GM06990 (cell line): ENCODE measurements at places on chromosomes 11 and 22.

- no peak for DNase-seq
Observed at GRCh38 chr11:120228794-120229384, 11.1 kb upstream of the POU2F3 start.

- DNase-seq: no peak
Observed at GRCh38 chr11:9065607-9066432, 25.6 kb downstream of the SCUBE2 start.

- no peak for DNase-seq
Observed at GRCh38 chr22:28999919-29000556, 61.6 kb downstream of the C22orf31 start.

DNA sequence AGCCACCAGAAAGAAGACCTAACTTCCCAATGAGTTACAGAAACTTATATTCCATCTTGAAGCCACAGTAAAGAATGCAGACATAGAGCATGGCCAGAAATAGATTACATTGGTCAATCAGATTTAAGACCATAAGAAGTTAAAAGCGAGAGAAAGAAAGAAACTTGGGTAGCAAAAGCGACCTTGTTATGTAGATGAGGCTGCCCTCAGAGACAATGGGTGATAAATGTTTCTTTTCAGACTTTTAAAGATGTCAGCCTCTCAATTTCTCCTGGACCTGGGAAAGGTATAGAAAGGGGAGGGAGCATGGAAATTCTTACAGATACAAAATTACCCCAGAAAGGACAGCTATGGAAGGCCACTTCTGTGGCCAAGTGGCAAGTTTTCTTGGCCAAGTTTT, 732.6 kb upstream of the LUZP2 start:
- no peak for DNase-seq

DNA sequence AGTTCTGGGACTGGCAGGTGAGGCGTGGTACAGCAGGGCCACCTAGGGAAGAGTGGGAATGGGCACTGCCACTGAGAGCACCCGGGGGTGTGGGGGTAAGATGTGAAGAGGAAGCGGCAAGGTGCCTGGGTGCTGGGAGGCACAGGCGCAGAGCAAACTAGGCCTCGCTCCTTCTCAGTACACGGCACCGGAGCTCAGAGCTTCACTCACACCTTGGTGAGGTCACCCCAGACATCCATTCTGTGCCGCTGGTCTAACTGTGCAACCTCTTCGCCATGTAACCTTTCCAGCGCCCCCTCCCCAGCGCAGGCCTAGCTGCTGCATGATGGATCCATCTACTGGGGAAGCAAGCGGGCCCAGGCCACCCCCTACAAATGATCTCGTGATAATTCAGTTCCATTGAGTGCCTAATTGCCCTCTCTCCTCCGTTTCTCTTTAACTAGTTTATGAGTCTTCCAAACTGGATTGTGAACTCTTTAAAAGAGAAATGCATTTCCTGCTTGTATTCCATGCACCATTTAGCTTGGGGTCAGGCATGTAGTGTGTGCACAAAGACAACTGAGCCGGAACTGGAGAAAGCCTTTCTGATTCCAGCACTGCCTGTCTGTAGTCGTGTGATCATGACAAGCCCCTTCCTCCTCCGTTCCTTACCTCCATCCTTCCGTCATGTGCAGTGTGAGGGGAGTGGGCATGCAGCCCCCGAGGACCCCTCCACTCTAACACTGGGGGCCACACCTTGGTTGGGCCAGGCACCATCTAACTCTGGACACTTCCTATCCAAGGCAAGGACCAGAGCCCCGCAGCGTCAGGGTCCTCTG, 1475.2 kb downstream of the TBC1D22A start:
- DNase-seq: no peak

- DNase-seq: no peak
Observed at GRCh38 chr11:61627850-61628661, 47.2 kb upstream of the SYT7 start.

DNA sequence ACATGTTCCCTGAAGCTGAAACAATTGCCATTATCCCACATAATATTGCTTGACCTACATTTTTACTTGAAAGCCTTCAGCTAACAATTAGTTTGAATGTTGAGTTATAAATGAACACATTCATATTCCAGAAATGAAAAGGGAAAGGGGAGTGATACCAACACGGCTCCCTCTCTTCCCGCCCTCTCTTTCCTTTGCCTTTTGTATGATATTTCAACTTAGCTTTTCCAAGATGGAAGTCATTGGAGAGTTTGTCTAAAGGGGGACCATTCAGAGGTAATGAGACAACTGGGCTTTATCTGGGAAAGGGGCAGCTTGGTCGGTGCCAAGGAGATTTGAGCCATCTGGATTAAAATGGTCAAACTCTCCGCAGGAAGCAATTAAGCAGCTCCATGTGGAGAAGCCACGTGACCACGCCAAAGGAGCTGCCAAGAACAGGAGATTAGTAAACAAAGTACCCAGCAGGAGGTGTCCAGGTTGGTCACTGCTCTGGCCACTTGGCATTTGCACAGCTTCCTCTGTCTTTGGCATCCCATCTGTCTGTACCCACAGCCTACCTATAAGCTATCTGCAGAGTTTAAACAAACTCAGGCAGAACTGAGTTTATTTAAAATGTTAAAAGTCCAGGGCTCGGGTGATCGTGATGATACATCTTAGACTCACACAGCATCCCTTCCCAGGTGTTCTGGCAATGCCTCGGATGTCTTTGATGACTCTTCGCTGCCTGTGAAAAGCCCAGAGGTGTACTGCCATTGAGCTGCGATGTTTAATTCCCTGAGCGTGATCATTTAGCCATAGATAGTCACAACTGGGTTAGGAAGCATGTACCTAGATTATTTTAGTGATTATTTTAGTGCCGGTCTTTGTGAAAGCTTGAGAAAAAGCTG, 735.9 kb downstream of the NTM start:
- no peak for DNase-seq

DNA sequence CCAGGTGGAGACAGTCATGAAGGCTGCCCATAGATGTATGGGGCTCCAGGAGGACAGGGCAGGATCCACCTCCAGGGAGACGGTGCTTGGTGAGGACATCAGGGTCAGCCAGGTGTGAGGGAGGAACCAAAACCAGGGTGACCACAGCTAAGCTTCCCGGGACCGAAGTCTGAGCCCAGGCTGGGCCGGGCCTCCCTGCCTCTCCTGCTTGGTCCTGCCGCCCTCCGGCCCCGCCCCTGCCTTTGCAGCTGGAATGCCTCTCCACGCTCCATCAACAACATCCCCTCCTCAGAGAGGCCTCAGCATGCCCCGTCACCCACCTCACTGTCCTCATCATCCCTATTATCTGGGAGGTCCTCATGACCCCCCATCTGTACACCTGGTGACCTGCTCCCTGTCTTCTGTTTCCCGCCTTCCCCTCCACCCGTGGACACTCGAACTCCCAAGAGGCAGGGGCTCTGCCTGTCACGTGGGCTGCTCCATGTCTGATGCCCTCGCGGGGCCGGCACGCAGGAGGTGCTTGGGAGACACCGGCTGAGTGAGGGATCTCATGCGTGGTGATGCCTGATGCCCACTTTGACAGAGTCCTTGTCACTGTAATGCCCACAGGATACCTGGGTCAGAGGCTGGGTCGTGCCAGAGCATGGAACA, 59.4 kb downstream of the RTL6 start:
- DNase-seq: no peak

DNA sequence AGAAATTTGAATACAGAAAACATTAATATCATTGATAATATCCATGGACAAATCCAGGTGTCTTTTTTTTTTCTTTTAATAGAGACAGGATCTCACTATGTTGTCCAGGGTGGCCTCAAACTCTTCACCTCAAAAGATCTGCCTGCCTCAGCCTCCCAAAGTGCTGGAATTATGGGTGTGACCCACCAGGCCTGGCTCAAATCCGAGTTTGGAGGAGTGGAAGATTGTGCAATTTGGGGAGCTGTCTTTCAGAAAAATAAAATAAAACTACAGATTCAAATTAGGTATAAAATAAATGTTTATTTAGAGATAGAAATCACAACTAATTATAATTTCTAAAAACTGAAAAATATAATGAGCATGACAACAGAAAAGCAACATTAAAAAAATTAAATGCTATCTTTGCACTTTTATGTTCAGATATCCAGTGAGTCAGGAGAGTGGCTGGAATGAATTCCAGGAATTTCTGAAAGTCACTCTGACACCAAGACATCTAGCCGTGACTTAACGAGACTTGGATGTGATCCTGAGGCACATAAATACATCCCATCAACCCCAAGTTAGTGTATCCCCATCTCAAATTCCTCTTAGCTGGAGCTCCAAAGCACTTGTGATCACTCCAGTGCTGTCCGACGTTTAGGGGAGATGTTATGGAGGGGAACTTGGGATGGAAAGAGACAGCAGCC, 128.6 kb upstream of the THY1 start:
- no peak for DNase-seq

DNA sequence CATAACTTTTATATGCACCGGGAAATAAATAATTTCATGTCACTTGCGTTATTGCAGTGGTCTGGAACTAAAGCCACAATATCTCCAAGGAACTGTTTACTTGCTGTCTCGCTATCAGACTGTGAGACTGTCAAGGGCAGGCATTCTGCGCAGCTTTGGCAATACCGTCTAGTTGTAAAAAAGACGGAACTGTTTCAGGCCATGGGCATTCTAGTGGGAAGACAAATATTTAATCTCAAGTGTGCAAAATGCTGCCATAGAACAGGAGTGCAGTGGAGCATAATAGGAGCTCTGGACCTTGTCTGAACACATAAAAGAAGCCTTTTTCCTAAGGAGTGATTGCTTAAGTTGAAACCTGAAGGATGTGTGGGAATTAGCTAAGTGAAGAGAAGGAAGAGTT, 53.8 kb downstream of the PACS1 start:
- DNase-seq: no peak

DNA sequence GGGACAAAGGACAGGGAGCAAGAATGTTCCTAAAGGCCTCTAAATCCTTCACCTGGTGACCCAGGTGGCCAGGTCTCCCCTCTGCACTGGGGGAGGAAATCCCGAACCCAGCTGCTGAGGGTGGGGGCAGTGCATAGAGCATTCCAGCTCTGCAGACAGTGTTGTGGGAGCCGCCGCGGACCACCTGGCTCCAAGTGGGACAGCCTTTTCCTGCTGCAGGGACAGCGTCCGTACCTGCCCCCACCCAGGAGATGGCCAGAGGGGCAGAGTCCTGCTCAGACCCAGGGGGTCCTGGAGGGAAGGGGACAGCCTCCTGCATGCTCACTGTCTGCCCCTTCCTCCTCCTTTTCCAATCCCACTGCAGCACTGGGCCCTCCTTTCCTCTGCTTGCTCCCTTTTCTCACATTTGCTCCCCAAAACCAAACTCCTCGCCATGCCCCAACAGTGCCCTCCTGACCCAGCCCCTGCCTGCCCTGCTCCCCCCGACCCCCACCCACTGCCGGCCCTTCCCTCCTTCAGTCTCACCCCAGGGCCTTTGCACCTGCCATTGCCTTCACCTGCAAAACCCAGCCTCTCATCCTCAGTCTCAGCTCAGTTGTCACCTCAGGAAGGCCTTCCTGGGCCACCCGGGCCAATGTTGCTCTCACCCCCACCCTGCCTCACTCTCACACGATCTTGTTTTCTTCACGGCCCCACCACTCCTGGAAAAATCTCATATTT, 12.8 kb downstream of the PNPLA5 start:
- DNase-seq: no peak

DNA sequence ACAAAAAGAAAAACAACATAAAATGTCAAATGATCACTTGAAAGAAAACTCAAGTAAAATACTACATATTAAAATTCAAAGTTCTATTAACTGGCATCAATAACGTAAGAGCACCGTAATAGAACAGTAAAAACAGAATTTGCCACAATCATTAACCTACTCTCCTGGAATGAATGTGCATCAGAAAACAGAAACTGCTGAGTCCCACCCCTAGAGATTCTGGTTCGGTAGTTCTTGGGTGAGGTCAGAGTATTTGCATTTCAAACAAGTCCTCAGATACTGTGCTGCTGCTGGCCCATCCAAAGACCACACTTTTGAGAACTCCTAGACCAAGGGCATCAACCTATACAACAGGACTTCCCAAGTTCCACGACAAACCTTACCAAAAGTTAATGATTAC, 23.5 kb downstream of the PITPNB start:
- DNase-seq: peak; percentile 48

GRCh38 chr11:94876222-94876621, 97.1 kb downstream of the CWC15 start:
- DNase-seq: no peak

DNA sequence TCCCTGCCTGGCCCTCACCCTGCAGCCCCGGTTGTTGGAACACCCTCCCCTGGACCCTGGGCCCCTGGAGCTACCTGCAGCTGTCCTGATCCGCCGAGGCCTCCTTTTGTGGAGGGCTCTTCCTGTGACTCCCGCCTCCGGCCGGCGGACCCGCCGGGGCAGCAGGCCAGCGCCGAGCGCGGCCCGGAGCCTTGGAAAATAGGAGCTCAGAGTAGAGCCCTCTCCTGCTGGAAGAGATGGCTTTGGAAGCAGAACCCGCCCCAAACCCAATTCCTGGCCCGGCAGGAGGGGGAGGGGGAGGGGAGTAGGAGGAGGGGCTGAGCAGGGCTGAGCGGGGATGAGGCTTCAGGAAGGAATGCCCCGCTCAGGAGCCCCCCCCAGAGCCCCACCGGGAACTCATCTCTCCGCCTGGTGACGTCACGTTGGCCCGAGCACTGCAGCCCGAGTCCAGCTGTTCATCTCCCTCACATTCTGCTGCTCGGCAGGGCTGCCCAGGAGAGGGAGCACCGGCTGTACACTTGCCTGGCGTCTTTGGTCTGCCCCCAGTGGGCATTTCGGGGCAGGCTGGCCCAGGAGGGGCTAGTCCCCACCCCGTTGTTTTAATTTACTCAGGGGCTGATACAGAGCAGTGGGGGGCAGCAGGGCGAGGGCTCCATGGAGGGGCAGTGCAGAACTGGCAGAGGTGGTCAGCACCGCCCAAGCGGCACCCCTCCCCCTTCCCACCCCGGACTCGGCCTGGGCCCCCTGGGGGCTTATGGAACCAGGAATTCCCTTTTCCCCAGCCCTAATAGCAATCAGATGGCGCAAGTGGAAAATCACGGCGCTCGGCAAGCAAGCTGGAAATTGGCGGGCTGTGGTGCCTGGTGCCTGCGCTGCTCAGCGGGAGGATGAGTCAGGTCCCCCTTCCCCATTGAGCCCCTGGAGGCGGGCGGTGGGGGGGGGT, at the start of gene MRGPRF:
Gene MRGPRF, minus strand, starts transcription at position 238 of the 943 bp plus-strand sequence. CDS start 3,345 bp downstream, outside the sequence.
- DNase-seq: no peak

DNA sequence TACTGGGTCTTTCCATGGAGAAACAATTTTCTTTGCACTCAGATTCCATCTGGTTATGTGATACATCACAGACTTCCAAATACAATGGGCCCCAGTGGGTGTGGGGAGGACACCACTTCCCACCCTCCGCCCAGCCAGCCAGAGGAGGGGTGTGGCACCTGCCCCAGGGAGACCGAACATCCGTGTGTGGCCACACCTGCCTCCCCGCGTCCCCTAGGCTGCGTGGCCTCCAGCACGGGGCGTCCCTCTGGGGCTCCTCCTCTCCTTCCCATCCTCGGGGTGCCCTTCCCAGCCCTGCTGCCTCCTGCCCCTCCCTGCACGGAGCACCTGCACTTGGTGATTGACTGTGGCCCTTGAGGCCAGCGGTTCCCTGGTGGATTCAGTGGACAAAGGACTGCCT, 49.1 kb downstream of the CERK start:
- no peak for DNase-seq

DNA sequence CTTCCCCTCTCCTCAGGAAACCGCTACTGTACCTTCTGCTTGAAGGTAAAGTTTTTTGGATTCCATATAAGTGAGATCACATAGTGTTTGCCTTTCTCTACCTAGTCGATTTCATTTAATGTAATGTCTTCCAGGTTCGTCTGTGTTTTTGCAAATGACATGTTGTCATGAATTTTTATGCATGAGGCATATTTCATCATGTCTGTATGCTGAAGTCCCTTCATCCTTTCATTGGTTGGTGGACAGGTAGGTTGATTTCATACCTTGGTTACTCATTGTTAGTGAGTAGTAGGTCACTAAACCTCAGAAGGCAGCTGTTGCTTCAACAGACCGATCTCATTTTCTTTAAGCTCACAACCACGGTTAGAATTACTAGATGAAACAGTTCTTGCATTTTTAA, 60.3 kb downstream of the LRRC74B start:
- DNase-seq: no peak
